Activated T-helper 1 cell treated with Interleukin-2 at 50 U/mL for 16 hours (primary cell): ENCODE measurements at places on chromosomes 7 and 10.

DNA sequence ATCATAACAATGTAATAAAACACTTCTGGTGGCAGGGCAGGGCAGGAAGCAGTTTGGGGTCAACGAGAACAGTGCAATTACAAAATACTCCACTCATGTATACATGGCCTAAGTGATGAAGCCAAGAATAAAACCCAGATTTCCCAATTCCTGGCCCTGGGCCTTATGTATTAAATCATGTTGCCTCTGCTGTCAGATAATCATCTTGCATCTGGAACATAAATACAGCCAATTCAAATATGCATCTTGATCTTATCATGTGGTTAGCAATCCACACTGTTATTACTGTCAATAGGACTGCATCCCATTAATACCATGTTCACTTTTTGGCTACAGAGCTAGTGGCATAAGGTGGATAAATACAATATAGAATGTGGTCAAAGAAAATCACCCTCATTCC is 186.5 kb upstream of the SLC25A13 start:
- no peak for DNase-seq

GRCh38 chr10:86374664-86375063 is 8.1 kb upstream of the GRID1 start:
- DNase-seq, result no peak

DNA sequence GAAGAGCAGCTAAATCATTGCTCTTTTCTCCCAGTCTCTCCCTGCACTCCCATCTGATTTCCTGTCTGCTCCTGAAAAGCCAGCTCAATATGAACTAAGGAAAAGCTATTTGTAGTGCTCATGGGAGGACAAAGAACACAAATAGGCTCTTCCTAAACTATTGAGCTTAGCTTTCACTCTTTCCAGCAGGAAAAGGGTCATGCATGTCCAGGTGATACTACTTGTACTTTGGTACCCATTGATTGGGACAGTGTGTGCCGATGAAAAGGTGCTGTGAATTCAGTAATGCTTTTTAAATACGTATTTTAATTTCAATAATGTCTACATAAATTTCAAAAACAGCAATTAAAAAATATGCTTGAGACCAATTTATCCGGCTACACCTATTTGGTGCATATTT is 37.5 kb upstream of the ATXN7L1 start:
- no peak for DNase-seq

GRCh38 chr10:44464503-44464902 is 79.6 kb upstream of the CXCL12 start:
- no peak for DNase-seq

DNA sequence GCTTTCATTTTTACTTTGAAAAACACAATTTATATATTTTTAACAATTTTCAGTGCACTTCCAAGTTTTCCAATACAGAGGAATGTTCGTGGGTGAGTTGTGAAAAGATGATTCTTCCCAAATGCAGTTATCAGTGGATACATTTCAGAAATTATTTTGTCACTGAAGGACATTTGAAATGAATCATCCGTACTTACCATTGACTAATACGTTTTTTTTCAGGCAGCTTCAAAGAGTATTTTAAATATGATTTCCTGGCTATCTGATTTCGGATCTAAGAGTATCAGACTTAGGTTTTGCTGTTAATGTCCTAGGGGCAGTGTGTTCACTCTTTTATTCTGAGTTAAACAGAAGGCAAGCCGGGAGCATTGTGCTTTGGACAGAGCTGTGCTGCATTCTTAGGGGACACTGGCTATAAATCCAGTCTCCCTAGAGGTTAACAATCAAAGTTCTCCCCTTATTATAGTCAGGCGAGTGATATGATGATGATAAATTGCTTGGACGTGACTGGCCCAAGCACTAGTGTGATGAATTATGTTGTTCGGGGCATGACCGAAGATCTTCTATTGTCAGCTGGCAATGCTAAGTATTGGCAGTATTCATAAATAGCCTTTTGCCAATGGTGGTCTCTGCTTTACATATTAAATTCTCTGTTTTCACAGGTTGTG is 4.5 kb downstream of the PTER start:
- DNase-seq, result no peak

GRCh38 chr10:91975438-91975837 is 51.9 kb downstream of the BTAF1 start:
- no peak for DNase-seq

- no peak for DNase-seq
Observed at GRCh38 chr10:24444337-24444736, 235.4 kb downstream of the KIAA1217 start.

GRCh38 chr10:5490032-5490431 is 9.3 kb downstream of the CALML5 start:
- DNase-seq, result no peak

GRCh38 chr10:74910976-74911350 is 84.6 kb downstream of the KAT6B start:
- DNase-seq, result no peak

DNA sequence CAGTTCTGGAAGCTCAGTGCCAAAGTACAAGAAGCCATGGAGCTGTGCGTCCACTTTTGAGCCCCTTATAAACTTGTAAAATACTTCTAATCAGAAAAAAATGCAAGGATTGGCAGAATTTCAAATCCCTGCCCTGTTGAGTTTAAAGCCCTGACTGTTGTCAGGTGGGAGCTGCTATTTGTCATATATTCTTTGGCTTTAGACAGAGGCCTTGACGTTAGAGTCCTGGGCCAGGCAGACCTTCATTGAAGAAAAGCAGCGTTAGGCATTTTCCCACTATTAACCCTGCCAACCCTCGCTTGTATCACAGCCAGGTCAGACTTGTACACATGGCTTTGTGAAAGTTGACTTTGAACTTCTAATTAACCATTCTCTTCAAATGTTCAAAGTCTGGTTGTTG is 155.4 kb downstream of the TWIST1 start:
- DNase-seq, result no peak

DNA sequence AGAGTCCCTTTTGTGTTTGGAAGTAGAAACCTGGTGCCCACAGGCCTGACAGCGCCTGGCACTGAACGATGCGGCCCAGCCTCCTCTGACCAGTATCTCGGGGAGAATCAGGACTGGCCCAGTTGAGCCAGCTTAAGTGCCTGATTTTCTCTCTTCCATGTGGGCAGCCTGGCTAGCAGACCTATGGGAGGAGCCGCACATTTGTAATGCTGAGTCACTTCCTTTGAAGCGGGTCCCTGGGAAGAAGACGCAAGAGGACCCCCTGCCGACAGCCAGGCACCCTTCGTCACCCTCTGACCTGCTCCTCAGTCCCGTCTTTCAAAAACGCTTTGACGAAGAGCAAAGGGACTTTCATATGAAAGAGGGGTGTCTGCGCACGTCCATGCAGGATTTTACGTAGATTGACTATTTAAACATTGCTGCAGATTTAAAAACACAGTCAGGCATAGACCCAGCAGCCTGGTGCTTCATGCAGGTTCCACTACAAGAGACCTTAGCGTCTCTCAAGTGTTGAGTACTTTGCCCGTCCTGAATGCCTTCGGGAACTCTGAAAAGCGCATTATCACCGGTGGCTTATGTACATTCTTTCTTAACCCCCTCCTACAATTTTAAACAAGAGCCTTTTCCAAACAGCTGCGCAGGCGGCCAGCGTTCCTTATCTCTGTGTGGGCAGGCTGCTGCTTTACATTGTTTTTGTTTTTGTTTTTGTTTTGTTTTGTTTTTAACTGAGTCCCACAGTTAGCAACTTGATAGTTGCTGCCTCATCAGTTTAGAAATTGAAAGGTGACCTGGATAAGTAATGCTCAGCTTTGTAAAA is 36.5 kb upstream of the AP5Z1 start:
- no peak for DNase-seq

DNA sequence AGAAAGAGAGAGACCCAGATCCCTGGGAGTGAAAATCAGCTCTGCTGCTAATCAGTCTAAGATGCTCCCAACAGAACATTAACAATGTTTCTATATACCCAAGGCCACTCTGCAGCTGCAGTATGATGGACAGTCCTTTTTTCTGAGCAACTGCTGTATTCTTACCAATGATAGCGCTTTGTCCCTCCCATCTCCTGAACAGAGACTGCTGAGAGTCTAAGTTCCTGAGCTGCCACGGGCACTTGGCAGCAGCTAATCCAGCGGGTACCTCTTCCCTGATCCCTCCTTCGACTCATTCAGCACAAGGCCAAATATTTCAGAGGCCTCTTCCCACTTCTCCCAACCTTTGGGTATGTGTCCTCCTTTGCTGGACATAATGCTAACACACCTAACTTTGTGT is 7.7 kb downstream of the CPVL start:
- DNase-seq, result no peak

DNA sequence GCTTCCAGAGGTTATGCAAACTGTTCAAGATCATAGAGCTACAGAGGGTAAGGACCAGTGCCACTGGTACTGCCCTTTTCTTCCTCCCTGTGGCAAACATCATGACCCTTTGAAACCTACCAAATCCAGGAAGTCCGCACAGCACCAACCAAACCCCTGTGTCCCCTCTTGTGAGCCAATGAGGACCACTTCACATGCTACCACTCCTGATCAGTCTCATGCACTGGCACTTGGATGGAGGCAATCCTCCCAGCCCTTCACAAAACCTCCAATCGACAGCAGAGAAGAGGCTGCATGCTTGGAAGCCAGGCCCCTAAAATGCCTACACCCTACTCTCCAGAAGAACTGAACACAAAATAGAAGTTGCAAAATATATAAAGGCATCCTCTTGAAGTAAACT is 248.0 kb downstream of the TNS3 start:
- DNase-seq, result no peak

DNA sequence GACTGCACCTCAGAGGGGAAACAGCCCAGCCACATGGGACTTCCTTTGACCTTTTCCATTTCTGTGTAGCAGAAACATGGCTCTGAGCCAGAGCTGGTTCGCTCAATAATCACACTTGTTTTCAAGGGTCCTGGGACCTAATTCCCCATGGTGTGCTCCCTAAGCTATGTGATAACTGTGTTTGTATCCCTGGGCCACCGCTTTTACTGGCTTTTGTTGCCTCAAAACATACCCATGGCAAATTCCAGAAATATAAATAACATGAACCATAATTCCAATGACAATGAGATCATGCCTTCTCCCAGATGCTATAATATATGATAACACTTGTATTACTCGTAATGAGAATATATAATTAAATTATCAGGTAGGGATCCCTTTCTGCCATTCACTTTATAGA is 196.4 kb downstream of the GFRA1 start:
- no peak for DNase-seq

DNA sequence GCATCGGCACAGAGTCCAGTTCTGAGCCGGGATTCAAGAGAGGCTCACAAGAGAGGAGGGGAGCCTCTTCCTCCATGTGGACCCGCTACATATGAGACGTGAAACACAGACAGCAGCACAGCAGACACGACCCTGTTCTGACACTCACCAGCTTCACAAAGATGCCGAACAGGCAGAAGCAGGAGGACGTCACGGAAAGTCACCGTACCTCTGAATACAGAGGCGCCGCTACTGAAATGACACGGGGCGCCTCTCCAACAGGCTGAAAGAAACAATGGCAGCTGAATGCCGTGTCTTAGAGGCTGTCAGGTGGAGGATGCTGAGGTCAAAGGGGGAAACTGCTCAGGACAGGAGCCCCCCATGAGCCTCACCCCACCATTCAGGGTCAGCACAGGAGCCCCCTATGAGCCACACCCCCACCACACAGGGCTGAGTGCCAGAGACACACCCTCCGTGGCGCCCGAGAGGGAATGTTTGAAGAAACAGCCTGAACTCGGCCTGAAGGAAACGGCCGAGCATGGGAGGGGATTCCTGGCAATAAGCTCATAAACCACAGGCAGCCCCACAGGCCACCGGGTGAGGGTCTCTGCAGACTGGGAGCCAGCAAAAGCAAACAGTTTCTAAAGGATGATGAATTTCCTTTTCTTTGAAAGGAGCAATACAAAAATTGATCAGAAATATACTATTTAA is 510.3 kb downstream of the PTPRN2 start:
- no peak for DNase-seq

DNA sequence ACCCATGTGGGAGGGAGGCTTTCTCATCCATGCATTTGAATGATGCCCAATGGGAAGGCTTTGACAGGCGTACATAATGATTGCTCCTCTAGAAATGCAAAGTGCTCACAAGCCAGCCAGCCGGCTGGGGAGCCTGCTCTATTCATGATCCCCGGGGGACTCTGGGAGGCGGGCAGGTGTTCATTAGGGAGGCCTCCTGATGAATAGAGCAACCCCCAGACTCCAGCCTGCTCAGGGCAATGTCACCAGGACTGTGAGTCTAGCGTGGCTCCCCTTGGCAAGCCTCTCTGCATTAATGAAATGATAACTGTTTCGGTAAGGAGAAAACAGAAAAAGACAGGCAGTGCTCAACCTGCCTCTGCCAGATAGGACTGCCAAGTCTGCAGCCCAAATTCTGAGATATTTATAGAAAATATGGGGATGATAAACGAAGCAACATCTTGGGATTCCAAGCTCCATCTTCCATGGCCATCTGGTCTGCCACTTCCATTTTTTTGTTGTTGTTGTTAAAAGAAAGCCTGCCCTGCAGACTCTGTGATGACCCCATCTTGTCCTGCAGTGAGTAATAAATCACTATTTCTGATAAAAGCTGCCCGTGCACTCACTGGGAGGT is 236.4 kb downstream of the PRPF18 start:
- DNase-seq, result no peak

DNA sequence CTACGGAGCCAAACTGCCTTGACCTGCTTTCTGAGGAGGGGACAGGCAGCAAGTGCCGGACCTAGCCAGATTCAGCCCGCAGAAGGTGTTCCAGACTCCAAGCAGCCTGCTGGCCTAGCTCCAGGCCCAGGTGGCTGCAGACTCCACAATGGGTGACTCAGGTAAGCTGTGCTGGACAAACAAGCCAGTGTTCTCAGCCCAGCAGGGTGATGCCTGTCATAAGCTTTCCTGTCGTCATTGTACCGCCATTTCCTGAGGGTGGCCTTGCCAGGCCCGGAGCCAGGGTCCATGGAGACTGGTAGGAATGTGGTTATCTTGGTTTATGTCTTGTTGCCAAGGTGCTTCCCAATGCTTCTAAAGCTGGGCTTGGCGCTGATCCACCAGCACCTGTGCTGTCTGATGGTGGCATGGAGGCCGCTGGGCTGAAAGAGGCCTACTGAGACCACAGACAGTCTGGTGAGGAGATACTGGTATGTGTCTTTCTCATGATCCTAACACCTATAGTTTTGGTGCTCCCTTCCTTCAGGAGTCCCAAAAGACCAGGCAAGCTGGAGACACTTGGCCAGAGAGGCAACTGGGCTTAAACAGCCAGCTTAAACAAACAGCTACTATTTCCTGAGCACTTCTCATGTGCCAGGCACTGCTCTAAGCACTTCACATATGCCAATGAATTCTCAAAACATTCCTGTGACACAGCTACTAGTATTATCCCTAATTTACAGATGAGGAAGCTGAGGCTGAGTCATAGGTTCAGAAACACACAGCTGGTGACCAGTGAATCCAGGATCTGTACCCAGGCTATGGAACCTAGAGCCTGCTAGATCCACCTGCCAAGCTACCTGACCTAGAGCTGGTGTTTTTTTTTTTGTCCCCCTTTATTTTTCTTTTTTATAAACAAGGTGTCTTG is 42.0 kb downstream of the ZC3HC1 start:
- no peak for DNase-seq

DNA sequence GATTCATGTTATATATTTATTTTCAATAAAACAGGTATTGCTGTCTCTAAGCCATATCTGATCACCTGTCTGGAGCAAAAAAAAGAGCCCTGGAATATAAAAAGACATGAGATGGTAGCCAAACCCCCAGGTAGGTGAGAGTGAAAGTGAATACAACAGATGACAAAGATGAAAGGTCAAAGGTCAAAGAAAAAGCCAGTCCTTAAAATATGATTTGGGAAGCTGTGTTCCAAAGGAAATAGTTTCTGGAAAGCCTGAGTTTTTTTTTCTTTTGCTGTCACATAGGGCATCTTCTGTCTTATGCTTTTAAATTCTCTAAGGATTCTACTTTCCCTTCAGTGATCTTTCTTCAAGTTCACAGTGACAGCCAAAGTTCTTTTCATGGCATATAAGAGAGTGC is 25.9 kb downstream of the ZNF107 start:
- no peak for DNase-seq
